ENCODE measurements at places on chromosomes 12 and 14.

DNA sequence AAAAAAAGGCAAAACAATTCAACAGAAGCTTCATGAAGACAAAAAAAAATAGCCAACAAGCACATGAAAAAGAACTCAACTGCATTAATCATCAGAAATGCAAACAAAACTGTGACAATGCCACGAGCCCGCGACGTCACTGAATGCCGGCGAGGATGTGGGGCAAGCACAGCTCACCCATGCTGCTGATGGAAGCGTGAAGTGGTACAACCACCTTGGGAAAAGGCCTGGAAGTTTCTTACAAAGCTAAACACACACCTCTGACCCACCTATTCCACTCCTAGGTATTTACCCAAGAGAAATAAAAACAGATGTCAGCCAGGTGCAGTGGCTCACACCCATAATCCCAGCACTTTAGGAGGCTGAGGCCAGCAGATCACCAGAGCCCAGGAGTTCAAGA is 10.5 kb downstream of the BTBD6 start:
- no peak for ATAC-seq

- no peak for ATAC-seq
Observed at GRCh38 chr14:28102001-28102400, 664.6 kb upstream of the FOXG1 start.

DNA sequence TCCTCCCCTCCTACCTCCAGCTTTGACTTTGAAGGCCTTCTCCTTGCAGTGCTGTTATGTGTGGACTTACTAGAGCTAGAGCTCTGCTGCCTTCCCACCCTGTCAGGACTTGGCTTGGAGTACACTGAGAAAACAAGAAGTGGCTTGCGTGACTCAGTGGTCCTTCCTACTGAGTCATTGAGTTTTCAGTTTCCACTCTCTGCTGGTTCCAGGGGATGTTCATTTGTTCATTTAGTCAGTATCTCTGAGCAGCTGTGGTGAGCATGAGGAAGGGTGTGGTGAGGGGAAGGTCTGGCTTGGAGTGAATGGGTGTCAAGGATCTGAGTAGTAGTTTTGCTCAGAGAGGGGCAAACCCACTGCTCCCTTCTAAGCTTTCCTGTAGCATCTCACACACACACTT is 17.2 kb upstream of the ELK3 start:
- peak; percentile 75 for ATAC-seq

DNA sequence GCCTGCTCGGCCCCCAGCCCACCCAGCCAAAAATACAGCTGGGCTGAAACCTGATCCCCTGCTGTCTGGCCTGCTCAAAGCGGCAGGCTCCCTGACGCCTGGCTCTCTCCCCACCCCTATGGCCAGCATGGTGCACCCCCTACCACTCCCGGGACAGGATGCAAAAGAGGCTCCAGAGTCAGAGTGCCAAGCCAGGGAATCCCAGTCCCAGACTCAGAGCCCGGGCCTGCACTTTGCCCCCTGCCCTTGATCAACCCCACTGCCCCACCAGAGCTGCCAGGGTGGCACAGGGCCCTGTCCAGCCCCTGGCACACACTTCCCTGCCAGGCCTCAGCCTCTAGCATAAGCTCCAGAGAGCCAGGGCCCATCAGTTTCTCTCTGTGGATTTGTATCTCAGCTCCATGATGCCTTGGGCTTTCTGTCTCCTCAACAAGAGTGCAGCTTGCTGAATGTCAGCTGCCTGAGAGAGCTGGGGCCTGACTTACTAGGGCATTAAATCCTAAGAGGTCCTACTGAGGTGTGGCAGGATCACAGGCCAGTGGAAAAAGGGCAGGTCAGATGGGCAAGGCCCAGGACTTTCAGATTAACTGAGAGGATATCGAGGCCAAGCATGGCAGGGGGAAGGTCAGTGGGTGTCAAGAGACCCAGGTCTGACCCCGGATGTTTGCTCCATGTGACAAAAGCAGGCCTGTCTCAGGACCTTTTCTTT is 13.9 kb downstream of the ACVRL1 start:
- ATAC-seq, result no peak

GRCh38 chr12:101299346-101299745 is 19.4 kb downstream of the UTP20 start:
- no peak for ATAC-seq

- no peak for ATAC-seq
Observed at GRCh38 chr14:90368946-90369721, 27.7 kb upstream of the CALM1 start.

- no peak for ATAC-seq
Observed at GRCh38 chr12:28223858-28224257, 33.6 kb downstream of the CCDC91 start.

GRCh38 chr12:96248136-96248931 is 54.2 kb downstream of the ELK3 start:
- ATAC-seq, result no peak

- no peak for ATAC-seq
Observed at GRCh38 chr14:87055007-87055406, 938.0 kb downstream of the GALC start.

DNA sequence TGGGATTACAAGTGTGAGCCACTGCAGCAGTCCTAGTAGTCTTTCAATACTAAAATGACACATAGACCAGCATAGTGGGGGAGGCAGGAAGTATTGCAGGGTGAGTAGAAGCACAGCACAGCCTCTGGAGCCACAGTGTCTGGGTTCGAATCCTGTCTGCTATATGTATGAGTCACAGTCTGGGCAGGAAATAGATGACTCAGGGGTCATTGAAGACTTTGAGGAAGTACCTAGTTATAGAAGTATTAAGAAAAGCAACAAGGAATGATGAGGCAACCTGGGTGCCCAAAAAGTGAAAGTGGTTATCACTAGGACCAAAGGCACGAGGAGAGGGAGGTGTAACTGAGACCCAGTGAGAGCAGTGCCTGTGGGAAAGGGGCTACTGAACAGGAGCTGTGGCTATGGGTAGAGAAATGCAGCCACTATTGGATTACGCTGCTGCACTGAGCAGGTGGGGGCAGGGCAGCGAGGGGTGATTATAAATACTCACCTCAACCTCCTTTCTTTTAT is 124.0 kb downstream of the PDE3A start:
- ATAC-seq, result peak; percentile 20

DNA sequence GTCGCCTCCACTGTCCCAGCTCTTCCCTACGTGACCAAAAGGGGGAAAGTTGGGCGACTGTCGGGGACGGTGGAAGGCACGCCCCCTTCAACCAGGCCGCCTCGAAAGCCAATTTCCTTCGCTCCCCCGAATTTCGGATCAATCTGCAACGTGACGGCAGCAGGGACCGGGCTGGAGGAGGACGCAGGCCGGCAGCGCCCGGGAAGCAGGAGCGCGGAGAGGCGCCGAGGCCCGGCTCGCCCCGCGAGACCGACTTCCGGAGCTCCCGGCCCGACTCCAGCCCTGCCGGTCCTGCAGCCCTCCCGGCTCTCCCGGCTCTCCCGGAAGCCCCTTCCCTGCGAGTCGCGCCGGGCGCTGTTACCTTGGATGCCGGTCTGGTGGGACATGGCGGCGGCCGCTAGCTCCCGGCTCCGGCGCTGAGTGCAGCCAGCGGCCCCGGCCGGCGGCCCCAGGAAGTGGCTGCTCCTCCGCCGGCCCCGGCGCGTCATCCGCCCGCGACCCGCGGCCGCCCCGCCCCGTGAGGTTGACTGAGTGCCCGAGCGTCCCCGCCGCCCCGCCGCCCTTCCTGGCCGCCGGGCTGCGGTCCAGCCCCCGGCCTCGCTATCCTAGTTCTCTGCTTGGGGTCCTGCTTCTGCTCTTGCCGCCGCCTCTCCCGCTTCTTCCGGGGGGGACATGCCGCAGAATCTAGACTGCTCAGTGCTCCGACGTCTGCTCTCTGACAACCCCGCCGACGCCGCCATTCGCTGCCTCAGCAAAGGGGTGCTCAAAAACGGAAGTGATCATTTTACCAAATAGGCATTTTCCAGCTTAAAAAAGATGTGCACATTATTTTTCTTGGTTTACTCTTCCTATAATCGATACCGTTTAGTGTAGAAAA is at the start of gene TWF1:
Gene TWF1 (minus strand): TSS at position 458 of the 877 bp plus-strand sequence. CDS start 72 bp downstream, at position 386.
- ATAC-seq, result peak; percentile 97

DNA sequence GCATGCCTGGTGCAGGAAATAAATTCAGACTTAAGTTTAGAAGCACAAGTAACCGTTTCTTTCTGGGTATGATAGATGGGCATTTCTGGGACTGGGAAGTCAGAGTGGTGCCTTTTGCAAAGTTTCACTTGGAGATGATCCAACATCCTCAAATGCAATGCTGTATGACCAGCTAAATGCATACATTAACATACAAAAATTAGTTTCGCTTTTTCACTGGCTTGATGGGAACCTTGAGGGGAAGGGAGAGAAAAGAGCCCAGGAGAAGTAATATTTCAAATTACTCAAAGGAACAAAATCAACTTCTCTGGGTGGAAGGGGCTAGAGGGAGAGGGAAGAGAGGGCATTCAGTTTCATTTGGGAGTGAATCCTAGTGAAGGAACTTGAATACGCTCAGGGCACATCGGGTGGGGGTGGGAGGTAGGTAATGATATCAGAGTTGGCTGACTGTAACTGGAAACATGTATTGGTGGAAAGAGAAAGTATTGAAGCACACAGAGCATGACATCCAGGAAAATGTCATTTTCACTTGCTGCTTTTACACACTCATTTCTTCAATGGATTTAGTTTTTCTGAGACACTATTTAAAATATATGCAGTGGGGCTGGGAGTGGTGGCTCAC is 175.5 kb downstream of the PTPRO start:
- no peak for ATAC-seq

DNA sequence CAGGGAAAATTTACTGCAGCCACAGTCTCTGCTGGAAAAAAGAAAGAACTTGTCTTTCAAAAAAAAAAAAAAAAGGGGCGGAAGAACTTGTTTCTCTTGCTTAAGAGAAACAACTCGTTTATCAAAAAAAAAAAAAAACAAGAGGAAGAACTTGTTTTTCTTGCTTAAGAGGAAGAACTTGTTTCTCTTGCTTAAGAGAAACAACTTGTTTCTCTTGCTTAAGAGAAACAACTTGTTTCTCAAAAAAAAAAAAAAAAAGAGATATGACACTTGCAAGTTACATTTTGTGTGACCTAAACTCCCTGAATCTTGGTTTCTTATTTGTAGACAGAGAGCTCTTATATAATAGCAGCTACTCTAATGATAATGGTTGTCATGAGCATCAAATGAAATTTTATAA is 44.7 kb upstream of the USP15 start:
- peak; percentile 44 for ATAC-seq

GRCh38 chr12:101889211-101889752 is 11.9 kb downstream of the DRAM1 start:
- no peak for ATAC-seq

GRCh38 chr12:122117979-122118378 is 39.4 kb downstream of the MLXIP start:
- no peak for ATAC-seq

DNA sequence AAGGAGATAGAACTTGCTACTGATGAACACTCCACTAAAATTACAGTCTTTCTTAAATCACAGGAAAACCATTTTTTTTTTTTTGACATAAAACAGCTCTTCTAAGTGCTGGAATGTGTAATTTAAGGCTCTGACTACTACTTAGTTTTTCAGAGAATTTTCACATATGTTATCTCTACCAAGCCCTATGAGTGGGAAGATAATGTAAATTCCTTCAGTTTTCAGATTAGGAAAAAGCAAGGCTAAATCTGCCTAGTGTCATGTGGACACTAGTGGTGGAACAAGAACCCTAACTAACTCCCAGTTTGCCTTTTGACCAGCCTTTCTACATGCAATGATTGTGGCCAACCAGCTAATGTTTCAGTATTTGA is 37.3 kb upstream of the CSRP2 start:
- ATAC-seq, result no peak

- ATAC-seq, result peak; percentile 33
Observed at GRCh38 chr14:67705211-67705610, 3.5 kb downstream of the RDH12 start.

DNA sequence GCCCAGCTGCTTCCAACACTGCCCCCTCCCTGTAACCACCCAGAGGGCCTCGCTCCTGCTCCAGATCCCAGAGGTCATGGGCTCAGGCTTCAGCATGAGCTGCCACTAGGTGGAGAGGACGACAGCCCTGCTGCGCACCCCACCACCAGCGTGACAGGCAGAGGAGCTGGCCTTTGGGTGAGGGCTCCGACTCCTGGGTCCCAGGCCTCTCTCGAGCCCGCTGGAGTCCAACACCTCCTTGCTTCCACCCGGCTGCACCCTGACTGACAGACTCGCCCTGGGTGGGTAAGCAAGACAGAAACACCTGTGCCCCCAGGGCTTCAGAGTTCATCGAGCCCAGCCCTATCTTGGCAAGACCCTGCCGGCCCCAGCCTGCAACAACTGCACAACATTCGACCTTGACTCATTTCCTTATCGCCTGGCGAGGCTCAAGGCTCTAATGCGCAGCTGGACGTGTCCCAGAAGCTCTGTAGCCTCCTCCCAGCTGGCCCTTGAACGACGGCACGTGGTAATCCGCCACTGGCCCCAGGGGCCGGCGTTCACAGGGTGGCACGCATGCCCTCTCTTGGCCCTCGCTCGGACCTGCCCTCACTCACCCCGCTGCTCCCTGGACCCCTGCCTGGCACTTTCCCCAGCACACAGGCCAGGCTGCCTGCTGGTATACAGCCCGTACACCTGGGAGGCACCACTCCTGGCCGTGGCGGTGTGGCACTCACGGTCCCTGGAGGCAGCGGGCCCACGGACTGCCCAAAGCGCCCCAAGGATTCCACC is 28.0 kb downstream of the VPS37B start:
- peak; percentile 62 for ATAC-seq

DNA sequence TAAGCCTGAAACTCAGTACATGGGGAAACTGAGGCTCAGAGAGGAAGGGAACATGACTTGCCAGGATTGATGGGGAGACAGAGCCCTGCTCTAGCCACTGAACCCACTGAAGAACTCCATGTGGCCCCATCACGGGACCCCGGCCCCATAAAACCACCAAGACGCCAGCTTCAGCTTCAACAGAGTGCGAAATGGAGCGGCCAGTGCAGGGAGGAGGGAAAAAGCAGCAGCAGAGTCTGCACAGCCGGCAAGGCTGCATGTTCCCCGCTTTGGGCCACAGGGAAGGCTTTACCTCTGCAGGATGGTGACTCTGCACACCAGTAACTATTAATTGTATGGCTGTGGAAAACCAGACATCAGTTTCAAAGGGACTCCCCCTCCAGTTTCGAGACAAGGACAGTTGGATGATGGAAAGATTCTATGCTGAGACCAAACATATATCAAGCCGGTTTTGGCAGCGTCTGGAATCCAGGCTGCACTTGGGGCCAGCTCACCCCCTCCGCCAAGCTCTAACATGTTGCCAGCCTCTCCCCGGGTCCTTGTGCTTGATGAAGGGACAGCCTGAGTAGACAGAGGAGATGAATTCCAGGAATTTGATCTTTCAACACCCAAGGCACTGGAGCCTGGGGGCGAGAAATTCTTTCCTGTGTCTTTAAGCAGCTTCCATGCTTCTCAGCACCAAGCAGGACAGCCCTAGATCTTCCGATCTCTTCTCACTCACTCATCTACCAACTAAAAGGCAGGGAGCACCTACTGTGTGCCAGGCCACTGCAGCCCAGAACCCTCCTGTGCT is 55.7 kb upstream of the BCL11B start:
- no peak for ATAC-seq

- no peak for ATAC-seq
Observed at GRCh38 chr12:20778969-20779368, 31.5 kb upstream of the SLCO1B3 start.

GRCh38 chr12:9829982-9830381 is 2.7 kb downstream of the KLRF1 start:
- ATAC-seq, result no peak

- peak; percentile 8 for ATAC-seq
Observed at GRCh38 chr12:72271451-72272090, 599 bp upstream of the TRHDE start.
